Astrocyte (in vitro differentiated cells and primary cell): ENCODE measurements at places on chromosomes 3 and 15. TPM values are rescaled to one million over a fixed set of nuclear protein-coding genes. Genes with fewer than 3 reads are reported as not detected.

- no peak for DNase-seq
- H3K4me1 ChIP-seq: no peaks in the 10 kb centered on the region
- H3K36me3 ChIP-seq: no peaks in the 10 kb centered on the region
- H3K4me3 ChIP-seq: no peak overlapping the region
- no peak overlapping the region for H3K27ac ChIP-seq
Observed at GRCh38 chr3:146485297-146485696, 15.9 kb upstream of the PLSCR2 start.

DNA sequence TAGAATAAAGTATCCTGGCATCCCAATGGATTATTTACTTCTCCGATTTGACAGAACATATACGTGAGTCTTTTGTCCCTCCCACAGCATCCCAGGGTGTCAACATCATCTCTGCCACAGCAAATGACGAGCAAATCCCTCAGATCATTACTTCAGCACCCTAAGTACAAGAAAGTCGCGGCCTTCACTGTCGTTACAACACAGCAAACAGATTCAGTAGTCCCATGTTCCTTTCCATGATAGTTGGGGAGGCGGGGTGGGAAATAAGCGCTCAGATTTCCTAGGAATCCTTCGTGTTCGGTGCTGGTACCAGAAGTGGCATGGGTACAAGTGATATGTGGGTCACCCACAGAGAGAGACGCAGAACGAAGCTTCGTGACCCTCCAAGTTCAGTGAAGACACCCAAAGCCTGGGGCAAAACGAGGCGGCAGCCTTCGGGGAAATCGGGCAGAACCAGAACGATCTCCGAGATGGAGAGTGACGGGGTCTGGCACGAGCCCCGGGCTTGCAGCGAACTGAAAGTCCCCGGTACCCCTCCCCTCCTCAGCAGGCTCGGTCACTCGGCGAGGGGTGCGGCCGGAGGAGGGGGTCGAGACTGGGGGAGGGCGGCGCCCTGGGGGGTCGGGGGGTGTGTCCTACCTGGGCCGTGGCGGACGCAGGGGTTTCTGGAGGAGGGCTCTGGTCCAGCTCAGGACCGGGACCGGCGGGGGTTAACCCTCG lies 619 bp downstream of the TTBK2 start:
- H3K4me1 ChIP-seq: peaks cover 8% of the 10 kb centered on the region
- H3K36me3 ChIP-seq: no peaks in the 10 kb centered on the region
- H3K27me3 ChIP-seq: no peaks in the 10 kb centered on the region
- H3K4me3 ChIP-seq: peak overlapping the region; percentile 85

DNA sequence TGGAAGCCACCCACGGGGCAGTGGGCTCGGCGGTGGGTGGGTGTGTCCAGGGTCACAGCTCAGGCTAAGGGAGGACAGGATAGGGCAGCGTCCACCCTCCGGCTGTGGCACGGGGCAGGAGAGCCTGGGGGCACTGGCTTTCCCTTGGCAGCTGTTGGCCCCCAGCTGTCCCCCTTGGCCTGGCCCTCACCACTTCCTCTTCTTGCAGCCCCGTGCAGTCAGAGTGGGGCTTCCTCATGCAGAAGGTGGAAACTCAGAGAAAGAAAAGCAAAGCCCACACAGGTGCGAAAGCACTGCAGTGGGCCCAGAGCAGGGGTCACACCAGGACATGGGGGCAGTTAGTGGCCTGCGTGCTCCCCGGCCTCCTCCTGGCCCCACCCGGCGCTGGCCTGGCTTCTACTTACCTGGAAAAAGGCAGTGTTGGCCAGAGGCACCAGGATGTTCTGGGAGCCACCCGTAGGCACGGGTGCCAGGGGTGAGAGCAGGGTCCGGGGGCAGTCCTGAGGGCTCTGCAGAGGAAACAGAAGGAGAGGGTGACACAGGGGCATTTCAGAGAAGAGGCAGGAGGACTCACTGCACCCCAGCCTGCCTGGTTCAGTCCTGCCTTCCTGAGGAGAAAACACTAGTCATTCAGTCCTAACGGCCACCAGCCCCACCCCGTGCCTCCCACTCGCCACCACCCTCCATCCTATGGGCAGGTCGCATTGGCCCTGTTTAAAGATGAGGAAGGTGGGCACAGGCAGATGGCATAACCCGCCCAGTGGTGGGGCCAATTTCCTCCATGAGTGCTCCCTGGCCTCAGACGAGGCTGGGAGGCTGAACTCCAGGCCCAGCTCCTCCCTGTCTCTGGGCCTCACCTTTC lies 28.3 kb downstream of the PLXND1 start:
- no peaks in the 10 kb centered on the region for H3K36me3 ChIP-seq
- H3K27ac ChIP-seq: no peak overlapping the region
- no peak overlapping the region for H3K4me3 ChIP-seq
- H3K27me3 ChIP-seq: no peaks in the 10 kb centered on the region

ARPP21 gene
- 0.45 and 0.84 TPM in 2 replicates for total RNA-seq

GRCh38 chr3:157174290-157174648 lies 14.3 kb upstream of the CCNL1 start:
- H3K4me1 ChIP-seq: peaks cover 14% of the 10 kb centered on the region
- H3K4me3 ChIP-seq: peak overlapping the region; percentile 70
- no peak for DNase-seq
- H3K27me3 ChIP-seq: no peaks in the 10 kb centered on the region

DNA sequence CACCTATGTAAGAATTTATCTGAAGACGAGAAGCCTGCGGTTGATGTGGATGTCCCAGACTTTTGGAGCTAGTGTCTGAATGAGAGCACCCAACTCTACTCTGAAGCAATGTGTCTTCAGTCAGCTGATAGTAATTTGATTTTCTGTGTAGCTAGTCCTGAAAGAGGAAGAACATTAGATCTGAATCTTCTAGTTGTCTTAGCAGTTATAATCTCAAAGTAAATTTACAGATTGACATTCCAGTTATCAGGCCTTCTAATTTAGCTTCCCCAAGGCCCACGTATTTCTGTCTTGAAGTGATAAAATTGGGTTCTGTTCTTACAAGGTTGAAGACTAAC lies 1.5 kb downstream of the TCAIM start:
- no peak overlapping the region for H3K4me3 ChIP-seq
- H3K27me3 ChIP-seq: no peaks in the 10 kb centered on the region
- H3K36me3 ChIP-seq: peaks cover 2% of the 10 kb centered on the region
- H3K27ac ChIP-seq: no peak overlapping the region
- no peak for DNase-seq
- peaks cover 15% of the 10 kb centered on the region for H3K4me1 ChIP-seq

GRCh38 chr3:31793821-31794220 lies 187.2 kb downstream of the OSBPL10 start:
- no peak overlapping the region for H3K27ac ChIP-seq
- no peaks in the 10 kb centered on the region for H3K36me3 ChIP-seq

ZFAND6 gene
- 65.6 and 70.0 TPM in 2 replicates for total RNA-seq

DNA sequence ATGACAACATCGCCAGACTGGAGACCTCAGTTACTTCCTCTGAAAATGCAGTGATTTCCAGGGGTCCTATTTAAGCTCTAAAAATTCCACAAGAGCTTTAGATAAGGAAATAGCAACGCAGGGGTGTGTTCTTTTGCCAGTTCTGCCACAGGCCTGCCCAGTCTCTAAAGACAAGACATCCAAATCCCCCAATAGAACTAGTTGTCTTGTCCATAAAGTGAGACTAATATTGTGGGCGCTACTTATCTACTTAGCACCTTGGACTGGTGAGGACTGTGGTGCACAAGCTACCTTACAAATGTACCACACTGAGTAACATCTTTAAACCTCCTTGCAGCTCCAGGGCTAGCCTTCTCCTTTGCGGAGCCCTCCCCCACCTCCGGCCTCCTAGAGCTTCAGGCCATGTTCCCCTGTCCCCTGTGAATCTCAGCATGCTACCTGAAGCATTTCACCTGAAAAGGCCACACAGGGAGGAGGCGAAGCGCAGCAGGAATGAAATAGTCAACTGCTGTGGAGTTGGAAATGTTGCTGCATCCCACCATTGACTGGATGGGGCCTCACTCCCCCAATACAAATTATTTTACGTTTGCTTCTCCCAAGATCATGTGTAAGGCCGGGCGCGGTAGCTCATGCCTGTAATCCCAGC lies 9.6 kb upstream of the LRRC2 start:
- no peak overlapping the region for H3K4me3 ChIP-seq
- peaks cover 41% of the 10 kb centered on the region for H3K27me3 ChIP-seq
- no peak overlapping the region for H3K27ac ChIP-seq
- no peaks in the 10 kb centered on the region for H3K4me1 ChIP-seq
- no peak for DNase-seq

MINAR1 gene
- 1.7 TPM in 2 replicates for total RNA-seq

UCN2 gene
- total RNA-seq: 2.8 and 3.3 TPM in 2 replicates

DNA sequence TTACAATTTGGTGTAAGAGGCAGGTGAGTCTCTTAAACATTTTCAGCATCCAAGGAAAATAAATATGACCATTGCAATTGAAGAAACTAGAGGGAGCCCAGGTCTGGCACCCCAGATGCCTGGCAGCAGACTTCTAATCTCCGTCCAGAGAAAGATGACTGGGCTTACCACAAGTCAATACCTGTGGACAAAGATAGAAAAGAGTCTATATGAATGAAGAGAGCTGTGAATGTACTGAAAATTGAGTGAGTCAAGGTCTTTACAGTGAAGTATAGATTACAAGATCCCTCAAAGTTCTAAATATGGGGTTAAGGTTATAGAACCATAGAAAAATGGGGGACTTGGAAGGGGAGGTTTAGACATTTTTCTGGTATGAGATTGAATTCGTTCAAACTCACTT lies 827.4 kb upstream of the NR2F2 start:
- no peak overlapping the region for H3K4me3 ChIP-seq
- H3K27ac ChIP-seq: no peak overlapping the region
- H3K36me3 ChIP-seq: no peaks in the 10 kb centered on the region
- no peaks in the 10 kb centered on the region for H3K4me1 ChIP-seq

IMPG2 gene
- total RNA-seq: 0.26 and 0.30 TPM in 2 replicates

DNA sequence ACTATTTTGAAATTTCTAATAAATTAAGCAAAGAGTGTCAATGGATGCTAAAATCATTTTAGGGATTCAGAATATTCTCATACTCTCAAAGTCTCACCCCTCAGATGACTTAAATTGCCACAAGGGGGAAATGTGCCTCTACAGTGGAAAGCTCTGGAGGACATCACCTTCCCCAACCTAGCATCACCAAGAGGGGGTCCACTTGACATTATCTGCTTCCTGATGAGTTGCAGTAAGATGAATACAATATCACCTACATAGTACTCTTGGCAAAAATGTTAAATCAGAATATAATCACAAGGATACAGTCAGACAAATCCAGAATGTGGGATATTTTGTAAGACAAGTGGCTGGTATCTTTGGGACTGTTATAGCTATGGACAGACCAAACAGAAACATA lies 290.1 kb downstream of the MFSD1 start:
- H3K27me3 ChIP-seq: no peaks in the 10 kb centered on the region
- no peaks in the 10 kb centered on the region for H3K4me1 ChIP-seq
